ENCODE measurements at places on chromosomes 16 and 17.

- no peak for DNase-seq
- no peak overlapping the region for H3K4me3 ChIP-seq
- H3K36me3 ChIP-seq: no peaks in the 10 kb centered on the region
- H3K27ac ChIP-seq: no peak overlapping the region
- peaks cover 15% of the 10 kb centered on the region for H3K4me1 ChIP-seq
- peaks cover 90% of the 10 kb centered on the region for H3K27me3 ChIP-seq
Measured at GRCh38 chr17:61456061-61456681, 3.9 kb downstream of the TBX4 start.

GRCh38 chr16:75457485-75458021 is 6.9 kb downstream of the TMEM170A start:
- H3K4me1 ChIP-seq: peaks cover 54% of the 10 kb centered on the region
- H3K27me3 ChIP-seq: no peaks in the 10 kb centered on the region
- no peak overlapping the region for H3K4me3 ChIP-seq
- no peak for DNase-seq

DNA sequence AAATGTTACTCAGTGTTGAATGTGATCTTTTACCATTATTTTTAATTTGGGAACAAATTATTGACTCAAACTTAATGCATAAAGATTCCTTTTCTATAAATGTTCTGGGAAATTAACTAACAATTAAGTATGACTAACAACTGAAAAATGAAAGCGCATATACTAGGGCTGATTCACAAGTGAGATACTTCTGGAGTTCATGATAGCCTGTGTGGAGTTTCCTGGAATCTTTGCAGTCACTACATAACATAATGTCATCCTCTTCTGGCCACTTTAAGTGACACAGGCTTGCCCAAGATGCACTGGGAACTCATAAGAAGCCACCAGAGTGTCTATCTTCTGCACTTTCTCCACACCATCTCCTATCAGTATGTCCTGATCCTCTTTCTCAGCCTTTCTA is 450.3 kb upstream of the CDH11 start:
- H3K36me3 ChIP-seq: no peaks in the 10 kb centered on the region
- no peaks in the 10 kb centered on the region for H3K4me1 ChIP-seq
- no peaks in the 10 kb centered on the region for H3K27me3 ChIP-seq
- H3K27ac ChIP-seq: no peak overlapping the region

DNA sequence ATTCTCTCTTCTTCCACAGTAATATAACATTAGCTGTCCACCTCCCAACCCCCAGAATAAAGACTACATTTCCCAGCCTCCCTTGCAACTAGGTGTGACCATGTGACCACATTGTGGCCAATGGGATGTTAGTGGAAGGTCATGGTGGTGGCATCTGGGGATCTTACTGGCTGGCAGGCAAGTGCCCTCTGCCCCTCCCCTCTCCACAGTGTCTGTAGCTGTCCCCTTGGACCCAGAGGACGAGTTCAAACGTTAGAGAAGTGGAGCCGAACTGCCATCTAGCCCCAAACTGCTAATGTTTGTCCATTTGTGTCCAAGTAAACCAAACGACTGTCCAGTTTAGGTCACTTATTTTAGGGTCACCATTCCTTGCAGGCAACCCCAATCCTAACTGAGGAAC is 26.6 kb upstream of the KCNG4 start:
- no peak for DNase-seq
- no peak overlapping the region for H3K4me3 ChIP-seq
- no peak overlapping the region for H3K27ac ChIP-seq
- no peaks in the 10 kb centered on the region for H3K4me1 ChIP-seq
- H3K36me3 ChIP-seq: no peaks in the 10 kb centered on the region

- H3K27me3 ChIP-seq: peaks cover 48% of the 10 kb centered on the region
- no peaks in the 10 kb centered on the region for H3K36me3 ChIP-seq
- DNase-seq: no peak
- no peak overlapping the region for H3K27ac ChIP-seq
- no peaks in the 10 kb centered on the region for H3K4me1 ChIP-seq
Measured at GRCh38 chr16:87579691-87580090, 22.6 kb upstream of the JPH3 start.

- H3K27me3 ChIP-seq: peaks cover 3% of the 10 kb centered on the region
- no peak overlapping the region for H3K4me3 ChIP-seq
- no peak overlapping the region for H3K27ac ChIP-seq
- H3K4me1 ChIP-seq: no peaks in the 10 kb centered on the region
- no peak for DNase-seq
- no peaks in the 10 kb centered on the region for H3K36me3 ChIP-seq
Measured at GRCh38 chr17:28033972-28034714, 8.3 kb upstream of the NLK start.

- H3K36me3 ChIP-seq: peaks cover 17% of the 10 kb centered on the region
- peak; percentile 67 for DNase-seq
- H3K4me3 ChIP-seq: no peak overlapping the region
Measured at GRCh38 chr17:41962768-41963434, 3.7 kb upstream of the CNP start.
